ENCODE measurements at places on chromosomes 6 and 20.
A peak's percentile ranks its signal among the peaks of the same experiment; 100 is the strongest.

DNA sequence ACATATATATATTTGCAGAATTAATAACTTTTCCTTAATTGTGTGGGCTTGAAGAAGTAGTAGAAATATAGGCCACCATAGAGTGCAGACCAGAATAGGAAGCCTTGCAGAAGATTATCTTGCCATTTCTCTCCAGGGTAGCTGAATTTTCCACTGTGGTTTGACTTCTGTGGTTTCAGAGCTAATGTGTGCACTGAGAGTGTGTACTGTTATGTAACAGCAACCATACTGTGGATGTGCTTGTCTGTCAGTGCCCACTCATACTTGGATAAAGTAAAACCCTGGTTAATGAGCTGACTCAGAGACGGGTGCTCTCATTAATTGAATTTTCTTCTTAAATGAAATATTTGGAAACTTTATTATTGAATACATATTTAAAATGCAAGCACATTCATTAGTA lies 57.2 kb downstream of the CEP43 start:
- no peak for DNase-seq

GRCh38 chr6:131998255-131998982 lies 47.2 kb upstream of the CCN2 start:
- peak; percentile 48 for DNase-seq

DNA sequence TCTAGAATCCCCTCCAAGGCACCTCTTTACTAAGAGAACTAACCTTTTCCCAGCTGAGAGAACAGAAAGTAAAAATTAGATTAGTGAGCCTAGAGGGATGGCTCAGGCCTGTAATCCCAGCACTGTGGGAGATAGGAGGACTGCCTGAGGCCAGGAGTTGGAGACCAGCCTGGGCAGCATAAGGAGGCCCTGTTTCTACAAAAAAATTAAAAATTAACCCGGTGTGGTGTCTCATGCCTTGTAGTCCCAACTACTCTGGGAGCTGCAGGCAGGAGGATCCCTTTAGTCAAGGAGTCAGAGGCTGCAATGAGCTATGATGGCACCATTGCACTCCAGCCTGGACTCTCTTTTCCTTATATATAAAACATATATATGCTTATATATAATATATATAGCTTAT lies 5.5 kb upstream of the OOEP start:
- no peak for DNase-seq

- peak; percentile 92 for DNase-seq
These were observed 27.2 kb upstream of the SYNJ2 start for GRCh38 chr6:157954150-157955117.

Measured in hepatocyte (in vitro differentiated cells).